Caudate nucleus (tissue), 63 donors: ENCODE measurements at places on chromosomes 5 and 9.

GRCh38 chr9:40884072-40884901 lies 244.2 kb downstream of the FOXD4L6 start:
- DNase-seq: no peak

- DNase-seq: no peak
Observed at GRCh38 chr5:61177070-61177469, 14.8 kb upstream of the SMIM15 start.

DNA sequence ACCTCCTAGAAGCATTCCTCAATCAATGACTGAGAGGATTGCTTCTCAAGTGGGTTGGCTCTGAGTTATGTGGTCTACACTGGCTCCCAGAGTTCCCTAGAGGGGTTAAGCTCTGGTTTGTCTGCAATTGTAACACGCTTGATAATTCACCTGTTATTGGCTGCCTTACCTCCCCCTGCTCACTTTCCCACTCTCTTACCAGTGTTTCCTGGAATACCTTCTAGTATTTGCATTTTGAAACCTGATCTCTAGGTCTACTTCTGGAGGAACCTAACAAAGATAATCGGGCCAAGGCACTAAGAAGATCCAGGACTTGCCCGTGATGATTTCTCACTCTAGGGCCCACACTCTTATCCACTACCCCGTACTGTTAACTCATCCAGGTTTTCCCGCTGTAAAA lies 110.1 kb upstream of the MAP3K1 start:
- no peak for DNase-seq

GRCh38 chr5:21856987-21857386 lies 996.2 kb downstream of the CDH12 start:
- no peak for DNase-seq

DNA sequence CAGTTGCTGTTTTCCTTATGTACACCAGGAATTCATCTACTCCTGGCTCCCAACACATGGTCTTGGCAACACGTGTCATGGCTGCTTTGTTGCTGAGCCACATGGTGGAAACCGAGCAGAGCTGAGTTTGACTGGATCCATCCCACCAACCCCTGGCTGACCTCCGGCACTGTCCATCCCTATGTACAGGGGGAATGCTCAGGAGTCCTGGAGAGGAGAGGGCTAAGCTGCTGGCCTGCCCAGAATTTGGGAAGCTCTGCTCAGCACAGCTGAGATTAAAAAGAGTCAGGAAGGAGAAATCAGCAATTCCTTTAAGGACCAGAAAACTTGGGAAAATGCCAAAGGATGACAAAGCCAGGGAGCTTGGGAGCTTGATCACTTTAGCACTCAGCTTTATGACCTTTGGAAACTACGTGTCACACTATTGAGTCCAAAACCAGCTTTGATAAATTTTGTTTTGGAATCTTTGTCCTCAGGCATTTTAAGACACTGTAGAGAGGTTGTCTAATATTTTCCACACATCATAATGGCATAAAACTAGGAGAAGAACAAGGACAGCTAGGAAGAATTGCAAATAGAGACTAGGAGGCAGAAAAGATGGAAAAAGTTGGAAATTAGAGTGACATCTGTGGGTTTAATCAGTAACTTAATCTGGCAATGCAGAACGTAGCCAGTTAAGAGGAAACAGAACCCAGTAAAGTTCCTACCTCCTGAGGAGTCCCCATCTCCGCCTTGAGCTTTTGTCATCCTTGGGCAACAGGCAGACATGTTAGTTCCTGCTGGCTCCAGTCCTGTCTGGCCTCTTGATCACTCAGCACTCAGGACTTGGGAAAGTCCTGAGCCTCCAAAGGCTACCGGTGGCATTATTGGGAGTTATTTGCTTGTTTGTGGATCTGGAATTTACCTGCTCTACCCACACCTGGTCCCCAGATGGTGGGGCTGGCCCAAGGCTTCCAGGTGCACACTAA lies 62.5 kb upstream of the PLPP1 start:
- DNase-seq: no peak
